ENCODE measurements at places on chromosomes 5 and 9.

DNA sequence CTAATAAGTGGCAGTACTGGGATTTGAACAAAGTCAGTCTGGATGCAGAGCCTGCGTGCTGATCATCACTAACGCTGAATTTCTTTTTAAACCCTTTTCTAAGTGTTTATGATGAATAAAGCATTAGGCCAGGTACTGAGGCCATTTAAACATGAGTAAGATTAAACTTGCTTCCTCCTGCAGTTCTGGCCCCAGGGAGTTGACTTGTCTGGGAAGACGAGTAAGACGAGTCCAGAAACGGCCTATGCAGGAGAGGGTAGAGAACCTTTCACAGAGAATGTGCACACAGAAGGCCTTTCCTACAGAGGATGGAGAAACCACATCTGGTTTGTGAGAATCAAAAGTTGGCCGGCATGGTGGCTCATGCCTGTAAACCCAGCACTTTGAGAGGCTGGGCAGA, 42.9 kb downstream of the SPRY4 start:
- DNase-seq = no peak

GRCh38 chr5:158152136-158152535, 293.2 kb upstream of the CLINT1 start:
- DNase-seq = no peak

DNA sequence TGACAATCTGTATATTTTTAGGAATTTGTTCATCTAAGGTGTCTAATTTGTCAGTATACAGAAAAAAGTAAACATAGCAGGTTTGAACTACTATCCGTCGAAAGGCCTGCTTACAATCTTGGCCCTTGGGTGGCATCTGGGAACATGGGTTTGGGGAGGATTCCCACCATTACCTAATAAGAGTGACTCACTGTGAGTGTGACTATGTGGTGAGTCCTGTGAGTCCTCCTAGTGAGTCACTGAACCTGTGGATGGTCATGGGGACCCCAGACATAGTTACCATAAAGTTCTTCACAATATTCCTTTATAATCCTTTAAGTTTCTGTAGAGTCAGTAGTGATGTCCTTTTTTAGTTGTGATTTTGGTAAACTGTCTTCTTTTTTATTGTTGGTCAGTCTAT, 37.0 kb downstream of the RNF130 start:
- no peak for DNase-seq

DNA sequence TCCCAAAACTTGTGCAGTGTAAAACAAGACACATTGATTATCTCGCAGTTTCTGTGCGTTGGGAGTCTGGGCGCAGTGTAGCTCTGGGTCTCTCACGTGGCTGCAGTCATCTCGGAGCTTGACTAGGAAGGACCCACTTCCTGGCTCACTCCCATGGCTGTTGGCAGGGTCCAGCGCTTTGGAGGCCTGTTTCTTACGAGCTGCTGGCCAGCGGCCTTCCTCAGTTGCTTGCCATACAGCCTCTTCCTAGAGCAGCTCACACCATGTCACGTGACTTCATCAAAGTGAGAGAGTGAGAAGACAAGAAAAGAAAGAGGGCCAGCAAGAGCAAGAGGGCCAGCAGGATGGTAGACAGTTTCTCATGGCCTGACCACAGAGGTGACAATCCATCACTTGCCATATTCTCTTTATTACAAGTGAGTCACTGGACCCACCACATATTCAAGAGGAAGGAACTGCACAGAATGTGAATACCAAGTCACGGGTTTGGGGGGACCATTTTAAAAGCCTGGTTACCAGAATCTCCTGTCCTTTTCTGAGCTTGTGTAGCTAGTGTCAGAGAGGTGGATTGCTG, 36.2 kb downstream of the MCCC2 start:
- no peak for DNase-seq

- DNase-seq = no peak
These were observed 27.4 kb downstream of the OXCT1 start for GRCh38 chr5:41842777-41843176.

DNA sequence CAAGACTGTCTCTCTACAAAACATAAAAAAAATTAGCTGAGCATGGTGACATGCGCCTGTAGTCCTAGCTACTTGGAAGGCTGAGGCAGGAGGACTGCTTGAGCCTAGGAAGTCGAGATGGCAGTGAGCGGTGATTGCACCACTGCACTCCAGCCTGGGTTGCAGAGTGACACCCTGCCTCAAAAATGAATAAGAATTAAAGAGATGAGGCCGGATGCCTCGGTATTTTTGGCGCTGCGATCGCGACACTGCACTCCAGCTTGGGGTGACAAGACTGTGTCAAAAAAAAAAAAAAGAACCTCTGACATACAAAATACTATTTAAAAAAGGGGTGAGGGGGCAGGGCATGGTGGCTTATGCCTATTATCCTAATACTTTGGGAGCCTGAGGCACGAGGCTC, 7.3 kb downstream of the GPBP1 start:
- no peak for DNase-seq

DNA sequence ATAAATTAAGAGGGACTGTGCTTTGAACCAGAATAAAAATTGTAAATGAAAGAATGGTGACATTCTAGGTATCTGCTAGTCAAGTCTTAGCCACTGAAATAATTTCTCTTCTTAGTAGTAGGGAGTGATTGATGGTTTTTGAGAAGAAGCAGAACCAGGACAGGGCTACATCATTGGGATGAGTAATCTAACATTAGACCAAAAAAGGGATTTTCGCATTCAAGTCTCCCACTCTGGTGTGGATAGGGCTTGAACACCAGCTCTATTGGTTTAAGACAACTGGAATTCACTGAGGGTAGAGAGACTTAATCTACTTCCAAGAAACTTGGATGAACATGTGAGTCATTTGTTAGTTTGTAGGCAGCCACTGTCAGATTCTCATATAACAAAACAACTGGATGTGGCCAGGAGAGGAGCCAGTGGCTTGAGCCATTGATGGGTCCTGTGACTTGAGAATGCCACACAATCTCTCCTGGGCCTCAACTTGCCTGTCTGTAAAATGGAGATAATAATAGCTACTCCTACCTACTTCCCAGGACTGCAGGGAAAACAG, 16.6 kb downstream of the FAT2 start:
- DNase-seq = no peak

Measured in BE2C (cell line).